ENCODE measurements at places on chromosomes 4 and X.

DNA sequence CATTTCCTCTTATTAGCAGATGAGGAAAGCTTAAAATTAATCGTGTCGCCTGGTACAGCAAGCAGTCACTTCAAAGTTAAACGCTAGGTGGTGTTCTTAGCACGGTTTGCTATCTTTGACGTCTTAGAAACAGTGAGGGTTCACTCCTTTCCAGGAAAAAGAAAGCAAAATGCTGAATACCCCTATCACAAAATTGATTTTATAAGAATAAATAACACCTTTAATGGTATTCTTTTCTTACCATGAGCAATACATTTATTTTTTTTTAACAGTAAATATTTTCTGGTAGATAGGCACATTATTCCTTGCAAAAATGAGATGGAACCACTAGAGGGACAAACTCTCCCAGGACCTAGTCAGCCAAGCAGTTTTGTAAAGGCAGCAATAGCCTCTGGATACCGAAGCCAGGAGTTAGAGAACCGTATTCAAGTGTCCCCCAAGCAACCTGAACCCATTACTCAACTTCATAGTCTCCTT is 153.9 kb downstream of the KDR start:
- DNase-seq: no peak

DNA sequence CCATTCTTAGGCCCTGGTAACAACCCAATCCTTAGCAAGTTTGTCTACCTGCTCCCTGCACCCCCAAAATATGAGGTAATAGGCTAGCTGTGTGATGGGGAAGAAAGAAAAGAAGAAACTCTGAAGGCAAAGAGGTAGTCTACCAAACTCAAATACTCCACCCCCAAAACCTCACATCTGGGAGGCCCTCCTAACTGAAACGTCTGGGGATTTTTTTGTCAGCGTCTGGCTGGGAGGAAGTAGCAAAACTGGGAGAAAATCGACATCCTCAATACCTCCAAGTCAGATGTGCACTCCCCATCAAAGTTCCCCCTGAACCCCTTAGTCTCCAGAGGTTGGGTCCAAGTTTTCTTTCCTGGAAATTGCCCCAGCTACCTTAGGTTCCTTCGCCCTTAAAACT is 1.0 kb downstream of the LAMP2 start:
- no peak for DNase-seq

DNA sequence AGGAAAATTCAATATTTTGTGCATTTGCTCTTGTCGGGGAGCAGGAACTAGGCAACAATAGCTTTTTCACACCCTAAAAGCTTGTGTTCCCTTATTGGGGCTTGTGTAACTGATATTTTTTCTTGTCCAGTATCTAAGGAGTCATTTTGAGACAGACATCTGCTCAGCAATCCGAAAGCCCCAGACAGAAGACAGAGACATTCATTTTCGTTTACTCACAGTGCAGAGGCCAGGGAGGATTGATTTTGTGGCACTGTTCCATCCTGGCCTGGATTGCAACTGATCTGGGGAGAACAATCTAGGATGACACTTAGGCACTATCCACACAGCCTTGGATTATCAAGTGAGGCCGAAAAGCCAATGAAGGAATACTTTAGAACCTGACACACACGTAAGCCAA is 27.4 kb upstream of the PLAC1 start:
- DNase-seq: no peak

GRCh38 chr4:21765810-21766407 is 182.7 kb downstream of the KCNIP4 start:
- DNase-seq: no peak

DNA sequence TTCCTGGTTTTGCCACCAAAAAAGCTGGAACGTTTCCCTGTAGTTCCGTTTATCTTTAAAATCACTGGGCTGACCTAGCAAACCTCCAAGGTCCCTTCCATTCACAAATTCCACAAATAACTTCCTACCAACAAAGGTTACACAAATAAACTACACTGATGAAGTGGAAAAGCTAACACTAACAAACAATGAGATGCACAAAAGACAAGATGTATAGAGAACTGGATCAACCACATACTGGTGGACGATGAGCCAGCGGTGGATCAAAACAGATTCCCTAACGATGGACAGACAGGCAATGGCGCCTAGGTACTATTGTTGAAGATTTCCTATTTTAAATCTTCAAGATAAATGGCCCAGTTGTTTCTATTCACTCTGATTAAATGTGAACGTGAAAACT is 15.5 kb downstream of the AFAP1 start:
- no peak for DNase-seq

DNA sequence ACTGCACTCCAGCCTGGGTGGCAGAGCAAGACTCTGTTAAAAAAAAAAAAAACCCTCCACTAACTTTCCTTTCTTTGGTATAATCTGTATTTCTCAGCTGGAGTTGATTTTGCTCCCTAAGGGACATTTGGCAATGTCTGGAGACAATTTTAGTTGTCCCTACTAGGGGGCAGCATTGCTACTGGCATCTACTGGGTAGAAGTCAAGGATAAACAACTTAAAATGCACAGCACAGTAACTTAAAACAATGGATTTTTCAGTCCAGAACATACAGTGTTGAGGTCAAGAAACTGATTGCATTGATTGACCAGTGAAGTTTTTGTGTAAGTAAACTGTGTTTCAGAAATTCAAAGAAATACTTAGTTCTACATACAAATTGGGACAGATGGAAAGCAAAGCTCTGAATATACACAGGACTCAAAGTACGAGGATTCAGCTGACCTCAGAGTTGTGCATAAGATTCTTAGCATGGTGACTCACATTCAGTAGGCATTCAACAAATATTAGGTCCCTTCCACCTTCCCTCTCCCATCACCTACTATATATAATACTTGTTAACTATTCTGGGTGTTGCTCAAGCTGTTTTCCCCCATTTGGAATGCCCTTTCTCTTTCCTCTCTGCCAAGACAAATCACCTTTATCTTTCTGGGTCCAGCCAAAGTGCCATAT is 8.8 kb downstream of the DDX53 start:
- DNase-seq: no peak

DNA sequence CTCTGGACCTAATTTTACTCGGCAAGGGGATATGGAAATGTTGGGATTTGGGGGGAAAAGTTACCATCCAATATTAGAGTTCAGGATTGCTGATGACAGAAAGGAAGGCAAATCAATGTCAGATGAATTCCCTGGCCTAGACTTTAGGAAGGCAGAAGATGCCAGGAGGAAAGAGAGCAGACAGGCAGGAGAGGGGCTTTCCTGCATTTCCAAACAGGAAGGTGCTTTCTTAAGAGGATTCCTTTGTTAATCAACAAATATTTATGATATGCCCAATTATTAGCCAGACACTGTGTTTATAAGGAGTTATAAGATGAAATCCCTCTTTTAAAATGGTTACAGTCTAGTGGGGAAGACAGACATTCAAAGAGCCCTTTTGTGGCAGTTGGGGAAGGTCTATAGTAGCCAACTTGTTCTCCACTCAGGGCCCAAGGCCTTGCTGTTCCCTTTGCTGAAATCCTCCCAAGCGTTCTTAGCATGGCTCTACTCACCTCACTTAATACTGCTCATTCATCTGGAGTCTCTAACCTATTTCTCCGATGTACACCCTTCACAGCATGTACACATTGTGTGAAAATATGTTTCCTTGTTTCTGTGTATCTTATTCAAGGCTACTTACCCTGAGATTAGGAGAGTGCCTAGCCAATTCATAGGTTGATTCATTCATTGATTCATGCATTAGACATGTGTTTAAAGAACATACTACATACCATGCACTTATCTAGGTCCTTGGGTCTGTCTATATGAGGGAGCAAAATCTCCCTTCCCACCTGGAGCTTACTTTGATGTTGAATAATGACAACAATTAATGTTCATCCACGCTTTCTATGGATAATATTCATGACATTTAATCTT is 5.3 kb downstream of the IGFBP7 start:
- no peak for DNase-seq

GRCh38 chr4:24053934-24054333 is 164.1 kb upstream of the PPARGC1A start:
- no peak for DNase-seq

- DNase-seq: peak; percentile 1
Observed at GRCh38 chrX:12894074-12895030, 12.1 kb upstream of the TLR8 start.

DNA sequence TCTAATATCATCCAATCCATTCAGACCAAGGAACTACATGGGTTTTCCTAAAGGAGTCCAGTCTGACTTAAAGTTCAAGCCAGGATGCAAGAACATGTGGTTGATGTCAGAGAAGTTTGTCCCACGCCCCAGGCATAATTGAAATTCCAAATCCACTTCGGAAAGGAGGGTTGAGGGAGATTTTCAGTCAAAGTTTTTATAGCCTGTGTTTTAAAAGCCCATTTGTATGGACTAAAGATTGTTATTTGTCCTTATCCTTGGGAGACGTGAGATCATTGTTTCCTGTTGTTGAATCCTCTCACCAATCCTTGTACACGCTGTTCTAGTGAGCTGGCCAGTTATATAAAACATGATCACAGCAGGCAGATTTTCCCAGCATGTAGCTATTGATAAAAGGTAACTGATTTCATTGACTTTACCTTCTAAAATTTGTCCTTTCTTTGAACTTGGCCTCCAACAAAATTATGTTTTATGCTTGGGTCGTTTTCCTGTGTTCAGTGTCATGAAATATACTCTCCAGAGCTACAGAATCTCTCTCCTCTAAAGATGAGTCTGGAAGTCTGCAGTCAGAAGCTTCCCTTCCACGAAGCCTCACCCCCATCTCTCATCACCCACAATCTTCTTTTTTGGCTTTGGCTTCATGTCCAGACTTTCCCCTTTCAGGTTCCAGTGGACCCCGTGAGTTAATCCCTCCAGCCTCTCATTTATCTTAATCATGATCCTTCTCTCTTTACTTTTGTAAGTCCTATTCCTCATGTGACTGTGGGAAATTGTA is 92.9 kb downstream of the ATP10D start:
- no peak for DNase-seq

DNA sequence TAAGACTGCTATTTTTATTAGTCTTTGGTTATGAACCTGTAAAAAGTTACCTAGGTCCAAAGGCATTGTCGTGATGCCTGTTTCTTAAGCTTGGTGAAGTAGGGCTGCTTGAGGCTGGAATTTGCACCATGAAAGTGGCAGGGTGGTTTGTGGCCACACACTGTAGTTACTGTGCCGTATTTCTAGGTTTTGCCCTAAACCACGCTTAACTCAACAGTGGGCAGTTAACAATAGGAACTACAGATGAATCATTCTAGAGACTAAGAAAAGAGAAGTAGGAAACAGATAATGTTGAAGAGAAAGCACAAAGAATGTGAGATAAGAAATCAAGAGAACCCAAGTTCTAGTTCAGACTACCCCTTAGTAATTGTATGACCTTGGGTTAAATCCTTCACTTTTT is 11.5 kb downstream of the ETNPPL start:
- no peak for DNase-seq

DNA sequence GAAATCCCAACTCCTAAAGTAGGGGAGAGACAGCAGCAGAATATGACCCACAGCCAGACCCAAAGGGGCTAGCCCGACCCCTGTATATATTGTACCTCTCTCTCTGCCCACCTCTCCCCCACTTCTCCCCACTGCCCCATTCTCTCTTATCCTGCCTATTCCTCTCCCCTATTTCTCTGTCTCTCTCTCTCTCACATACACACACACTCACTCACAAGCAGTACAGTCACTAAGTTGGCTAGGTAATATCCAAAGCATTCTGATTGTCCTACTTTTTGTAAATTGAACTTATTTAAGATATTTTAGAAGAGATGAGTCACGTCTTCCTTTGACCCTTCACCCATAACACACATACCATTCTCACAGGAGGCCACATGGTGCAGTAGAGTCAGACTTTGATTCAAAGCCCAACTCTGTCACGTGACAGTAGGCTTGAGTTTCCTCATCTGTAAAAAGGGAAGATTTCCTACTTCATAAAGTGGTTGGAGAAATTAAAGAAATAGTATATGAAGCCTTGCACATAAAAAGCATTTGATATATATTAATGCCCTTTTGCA is 29.5 kb downstream of the SRPX2 start:
- no peak for DNase-seq

- no peak for DNase-seq
Observed at GRCh38 chrX:652341-652741, 21.8 kb downstream of the SHOX start.

DNA sequence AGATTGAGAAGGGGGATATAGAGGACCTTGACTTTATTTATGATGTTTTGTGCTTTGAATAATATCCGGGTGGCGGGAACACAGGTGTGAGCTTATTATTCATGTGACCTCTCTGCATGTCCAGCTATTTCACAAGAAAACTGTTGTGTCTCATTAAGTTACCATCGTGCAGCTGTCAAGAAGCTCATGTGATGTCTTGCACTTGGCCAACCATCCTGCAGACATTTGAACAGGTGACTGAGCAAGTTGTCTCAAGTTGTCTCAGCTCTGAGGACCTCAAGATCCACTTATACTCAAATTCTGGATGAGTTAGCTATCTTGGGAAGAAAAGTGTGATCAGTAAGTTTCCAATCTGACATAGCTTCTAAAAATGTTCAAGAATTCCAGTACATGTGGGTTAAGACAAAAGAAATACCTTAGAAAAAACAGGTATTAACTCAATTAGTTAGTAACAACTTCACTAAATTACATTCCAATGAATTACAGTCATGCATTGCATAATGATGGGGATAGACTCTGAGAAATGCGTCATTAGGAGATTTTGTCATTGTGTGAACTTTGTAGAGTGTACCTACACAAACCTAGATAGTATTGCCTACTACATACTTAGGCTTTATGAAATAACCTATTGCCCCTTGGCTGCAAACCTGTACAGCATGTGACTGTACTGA is 462.2 kb downstream of the INPP4B start:
- DNase-seq: no peak

- no peak for DNase-seq
Observed at GRCh38 chr4:53974561-53974960, 89.8 kb downstream of the CHIC2 start.

DNA sequence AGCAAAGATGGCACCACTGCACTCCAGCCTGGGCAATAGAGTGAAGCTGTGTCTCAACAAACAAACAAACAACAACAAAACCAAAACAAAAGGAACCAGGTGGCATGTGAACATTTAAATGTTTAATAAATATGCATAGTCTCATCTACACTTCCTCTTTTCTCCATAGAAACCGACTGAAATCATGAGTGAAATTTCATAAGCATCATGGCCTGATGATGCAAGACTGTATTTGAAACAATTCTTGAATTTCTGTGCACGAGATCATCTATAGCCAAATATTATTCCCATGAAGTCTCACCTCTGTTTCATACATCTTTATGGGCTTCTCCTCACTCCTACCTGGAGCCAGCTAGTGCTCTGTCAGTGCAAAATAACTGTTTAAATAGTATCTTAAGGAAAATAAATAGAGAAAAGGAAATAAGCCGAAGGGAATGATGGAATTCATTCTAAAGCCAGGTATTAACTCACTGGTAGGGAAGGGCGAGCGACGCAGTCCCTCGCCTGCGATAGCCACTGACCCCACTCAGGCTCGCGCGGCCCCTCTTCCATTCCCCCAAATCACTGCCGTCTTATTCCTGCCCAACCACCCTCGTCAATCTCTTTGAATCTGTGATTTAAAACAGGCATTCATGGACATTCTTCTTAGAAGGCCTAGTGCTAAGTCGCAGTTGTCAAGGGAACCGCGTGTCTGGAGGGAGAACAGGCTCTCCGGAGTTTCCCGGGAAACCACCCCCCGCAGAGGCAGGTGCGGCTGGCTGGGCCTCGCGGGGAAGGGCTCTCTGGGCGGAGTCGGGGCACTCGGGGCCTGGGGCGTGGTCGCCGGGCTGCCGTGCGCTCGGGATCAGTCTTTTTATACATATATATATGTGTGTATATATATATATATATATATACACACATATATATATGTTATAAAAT is 52.4 kb upstream of the TRIM2 start:
- no peak for DNase-seq

Data from stimulated activated CD8-positive, alpha-beta memory T cell treated with anti-CD3 and anti-CD28 coated beads, Interleukin-7, amount 100 ng/mL, for 1 hour (primary cell).